Activated CD8-positive, alpha-beta memory T cell treated with anti-CD3 and anti-CD28 coated beads, Interleukin-2, amount 10 ng/mL, durations not matched to agents 7 days and 5 days (primary cell): ENCODE measurements at places on chromosomes 5 and 9. TPM values are rescaled to one million over a fixed set of nuclear protein-coding genes. Genes with fewer than 3 reads are reported as not detected.

The GARIN3 gene
- total RNA-seq = 0.09 TPM

The SPINK13 gene
- not detected for total RNA-seq

GRCh38 chr5:57693488-57694305, 211.1 kb upstream of the ACTBL2 start:
- DNase-seq = no peak

- DNase-seq = peak; percentile 78
Observed at GRCh38 chr5:157198277-157198986, 17.8 kb downstream of the ITK start.

GRCh38 chr9:98931600-98932389, 11.9 kb upstream of the COL15A1 start:
- DNase-seq = no peak

DNA sequence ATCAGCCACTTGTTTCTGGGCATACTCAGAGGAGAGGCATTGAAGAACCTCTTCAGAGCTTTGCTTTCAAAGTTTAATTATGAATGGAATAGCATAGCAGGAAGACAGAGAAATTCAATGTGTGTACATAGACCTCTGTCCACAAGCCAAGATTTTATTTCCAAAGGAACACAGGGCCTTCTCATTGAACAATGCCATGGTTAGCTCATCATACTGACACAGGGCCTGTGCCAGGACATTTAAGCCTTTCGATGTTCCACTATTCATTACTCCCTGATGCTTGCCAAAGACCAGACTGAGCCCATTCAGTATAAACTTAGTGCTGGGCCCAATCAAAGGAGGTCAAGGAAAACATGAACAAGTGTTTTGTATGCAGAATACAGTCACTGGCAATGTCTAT, 280.8 kb downstream of the FBXL17 start:
- DNase-seq = no peak

GRCh38 chr5:34564710-34565235, 91.4 kb upstream of the RAI14 start:
- DNase-seq = no peak

DNA sequence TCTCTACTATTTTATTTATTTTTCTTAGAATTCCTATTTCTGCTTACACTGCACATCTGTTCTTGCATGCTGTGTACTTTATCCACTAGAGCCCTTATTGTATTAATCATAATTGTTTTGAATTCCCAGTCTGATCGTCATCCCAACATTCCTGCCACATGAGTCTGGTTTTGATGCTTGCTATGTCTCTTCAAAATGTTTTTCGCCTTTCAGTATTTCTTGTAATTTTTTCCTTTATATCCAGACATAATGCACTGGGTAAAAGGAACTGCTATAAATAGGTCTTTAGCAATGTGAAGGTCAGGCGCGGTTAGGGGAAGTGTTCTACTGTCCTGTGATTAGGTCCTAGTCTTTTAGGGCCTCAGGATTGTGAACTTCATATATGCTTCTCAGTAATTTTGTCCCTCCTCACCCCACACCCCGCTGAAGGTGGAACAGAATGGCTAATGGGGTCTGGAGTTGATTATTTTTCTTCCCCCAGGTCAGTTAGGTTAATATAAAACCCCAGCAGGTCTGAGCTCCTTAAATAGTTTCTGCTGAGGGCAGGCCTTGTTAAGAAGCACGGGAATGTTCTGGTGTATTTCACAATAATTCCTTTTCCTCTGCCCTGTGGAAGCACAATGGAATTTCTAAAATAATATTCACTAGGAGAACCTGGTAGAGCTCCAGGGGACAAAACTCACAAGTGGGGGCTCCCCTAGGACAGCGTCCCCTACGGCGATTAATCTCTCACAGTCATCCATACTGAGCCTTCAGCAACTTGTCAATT, 146.6 kb upstream of the TUT7 start:
- no peak for DNase-seq

DNA sequence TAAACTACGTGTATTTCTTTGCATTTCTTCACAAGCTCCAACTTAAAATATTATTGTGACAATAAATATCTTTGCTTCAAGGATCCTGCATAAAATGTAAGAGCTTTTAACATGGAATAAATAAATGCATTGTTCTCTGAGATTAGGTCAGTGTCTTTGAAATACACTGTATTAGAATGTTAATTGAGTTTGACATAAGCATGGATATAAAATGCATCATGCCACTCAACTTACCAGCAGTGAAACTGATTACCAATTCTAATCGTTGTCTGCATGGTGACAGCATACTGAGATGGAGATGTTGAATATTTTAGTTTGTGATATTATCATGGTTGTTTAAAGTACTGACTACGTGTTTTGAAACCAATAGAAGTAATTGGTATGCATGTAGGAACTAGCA, 555.3 kb upstream of the ZNF608 start:
- no peak for DNase-seq

DNA sequence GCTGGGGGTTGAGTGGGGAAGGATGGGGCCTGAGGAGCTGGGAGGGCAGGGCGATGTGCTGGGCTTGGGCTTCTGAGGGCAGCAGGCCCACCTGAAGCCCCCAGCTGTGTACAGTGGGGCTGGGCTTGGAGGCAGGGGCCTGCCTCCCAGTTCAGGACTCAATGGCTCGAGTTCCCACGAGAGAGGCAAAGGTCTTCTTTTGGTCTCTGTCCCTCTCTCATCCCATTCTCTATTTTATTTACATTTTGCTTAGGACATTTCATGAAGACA, 180.6 kb downstream of the MACROH2A1 start:
- DNase-seq = no peak
